Left lung (tissue), 14 donors: ENCODE measurements at places on chromosomes 2 and 18. TPM values are rescaled to one million over a fixed set of nuclear protein-coding genes. Genes with fewer than 3 reads are reported as not detected.

Gene HOXD13
- total RNA-seq = not detected

Gene FHOD3
- total RNA-seq = 1.0 TPM

Gene RAB31
- 115 TPM for total RNA-seq

Gene INHA
- 0.37 TPM for total RNA-seq
